Activated naive CD8-positive, alpha-beta T cell treated with anti-CD3 and anti-CD28 coated beads, Interleukin-2, amount 50 U/mL, for 24 hours (primary cell): ENCODE measurements at places on chromosomes 4 and X.

GRCh38 chr4:71389149-71389827 lies 50.5 kb downstream of the SLC4A4 start:
- DNase-seq, result no peak

- no peak for DNase-seq
Observed at GRCh38 chr4:151105454-151106032, 6.1 kb downstream of the RPS3A start.

DNA sequence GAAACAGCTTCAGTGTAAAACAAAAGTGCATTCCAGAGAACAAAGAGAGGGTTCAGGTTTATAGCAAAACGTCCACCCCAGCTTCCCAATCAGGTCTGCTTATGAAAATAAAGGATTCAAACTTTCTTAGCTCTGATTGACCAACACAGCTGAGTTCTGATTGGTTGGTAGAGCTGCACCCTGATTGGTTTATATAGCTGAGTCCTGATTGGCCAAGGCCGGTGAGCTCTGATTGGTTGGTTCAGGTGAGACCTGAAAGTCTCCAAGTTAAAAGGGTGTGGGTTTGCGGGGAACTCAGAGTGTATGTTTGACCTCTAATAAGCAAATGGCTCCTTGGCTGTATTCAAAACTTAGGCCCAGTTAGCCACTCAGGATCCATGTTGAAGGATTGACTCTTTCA lies 20.9 kb downstream of the CLRN2 start:
- DNase-seq, result no peak

DNA sequence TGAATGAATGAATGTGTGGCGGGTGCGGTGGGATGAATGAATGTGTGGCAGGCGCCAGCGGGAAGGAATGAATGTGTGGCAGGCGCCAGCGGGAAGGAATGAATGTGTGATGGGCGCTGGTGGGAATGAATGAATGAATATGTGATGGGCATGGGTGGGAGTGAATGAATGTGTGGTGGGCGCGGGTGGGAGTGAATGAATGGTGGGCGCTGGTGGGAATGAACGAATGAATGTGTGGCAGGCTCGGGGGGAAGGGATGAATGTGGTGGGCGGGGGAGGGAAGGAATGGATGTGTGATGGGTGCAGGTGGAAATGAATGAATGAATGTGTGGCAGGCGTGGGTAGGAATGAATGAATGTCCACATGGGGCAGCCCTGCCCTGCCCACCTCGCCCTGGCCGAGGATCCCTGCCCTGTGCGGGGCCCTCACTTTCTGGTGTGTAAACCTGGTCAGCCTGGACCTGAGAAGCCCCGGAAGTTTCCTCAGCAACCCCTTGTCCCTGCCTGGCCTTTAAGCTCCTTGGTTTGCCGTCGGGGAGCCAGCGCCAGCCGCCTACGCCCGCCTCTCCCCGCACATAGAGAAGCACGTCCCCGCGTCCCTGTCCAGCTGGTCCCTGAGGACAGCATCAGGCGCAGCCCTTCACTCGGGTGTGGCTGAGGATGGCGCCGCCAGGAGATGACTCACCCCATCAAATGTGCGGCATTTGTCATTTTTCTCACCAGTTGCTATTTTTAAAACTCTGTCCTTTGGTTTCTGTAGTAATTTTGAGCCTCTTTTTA lies 112.8 kb upstream of the LRPAP1 start:
- no peak for DNase-seq

- DNase-seq, result no peak
Observed at GRCh38 chr4:7444731-7445130, 10.0 kb upstream of the PSAPL1 start.

DNA sequence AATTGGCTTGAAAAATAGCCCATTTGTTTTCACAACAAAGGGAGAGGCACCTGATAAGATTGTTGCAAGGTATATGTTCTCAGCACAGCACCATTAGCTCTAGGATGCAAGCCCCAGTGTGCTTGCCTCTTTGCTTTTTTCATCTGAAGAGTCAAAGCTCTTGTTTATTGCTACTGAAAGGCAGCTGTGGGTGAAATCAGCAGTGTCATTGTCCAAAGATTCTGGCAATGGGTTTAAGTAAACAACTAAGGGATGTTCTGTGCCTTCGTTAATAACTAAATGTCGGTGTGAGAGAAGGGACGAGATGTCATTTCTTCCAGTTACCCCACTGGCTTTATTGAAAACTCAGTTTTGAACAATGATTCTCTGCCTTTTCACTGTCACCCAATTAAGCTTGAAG lies 567.7 kb downstream of the KCNIP4 start:
- no peak for DNase-seq

GRCh38 chr4:2426711-2427275 lies 8.0 kb downstream of the CFAP99 start:
- DNase-seq, result no peak

- DNase-seq, result no peak
Observed at GRCh38 chr4:109946120-109946519, 33.4 kb downstream of the EGF start.

DNA sequence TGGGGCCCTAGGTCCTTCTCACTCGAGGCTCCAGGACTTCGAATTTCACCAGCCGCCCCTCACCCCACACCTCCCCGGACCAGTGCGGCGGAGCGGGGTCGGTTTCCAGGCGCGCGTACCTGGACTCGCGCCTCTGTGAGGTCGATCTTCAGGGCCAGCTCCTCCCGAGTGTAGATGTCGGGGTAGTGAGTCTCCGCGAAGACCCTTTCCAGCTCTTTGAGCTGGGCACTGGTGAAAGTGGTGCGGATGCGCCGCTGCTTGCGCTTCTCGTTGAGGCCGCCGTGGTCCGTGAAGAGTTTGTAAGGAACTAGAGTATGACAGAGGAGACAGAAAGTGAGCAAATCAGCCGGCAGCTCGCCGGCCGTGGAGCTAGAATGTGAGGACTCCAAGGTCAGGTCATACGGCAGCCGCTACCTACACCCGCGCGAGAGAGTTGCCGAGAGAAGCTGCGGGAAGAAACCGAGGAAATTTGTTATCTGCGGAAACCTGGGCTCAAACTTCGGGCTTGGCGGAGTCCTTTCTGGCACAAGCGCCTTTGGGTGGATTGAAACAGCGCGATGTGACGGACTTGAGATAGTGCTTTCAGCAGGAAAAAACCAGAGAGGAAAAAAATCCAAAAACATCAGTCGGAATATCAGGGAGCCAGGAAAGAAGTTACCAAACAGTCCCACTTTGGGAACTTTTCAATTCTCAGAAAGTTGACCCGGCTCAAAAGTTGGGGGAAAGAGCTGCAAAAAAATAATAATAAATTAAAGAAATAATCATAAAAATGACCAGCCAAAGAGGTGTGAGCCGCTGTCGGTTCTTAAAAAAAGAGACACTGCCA lies 1.1 kb downstream of the PHOX2B start:
- no peak for DNase-seq

- no peak for DNase-seq
Observed at GRCh38 chr4:18914182-18914581, 892.6 kb upstream of the LCORL start.

DNA sequence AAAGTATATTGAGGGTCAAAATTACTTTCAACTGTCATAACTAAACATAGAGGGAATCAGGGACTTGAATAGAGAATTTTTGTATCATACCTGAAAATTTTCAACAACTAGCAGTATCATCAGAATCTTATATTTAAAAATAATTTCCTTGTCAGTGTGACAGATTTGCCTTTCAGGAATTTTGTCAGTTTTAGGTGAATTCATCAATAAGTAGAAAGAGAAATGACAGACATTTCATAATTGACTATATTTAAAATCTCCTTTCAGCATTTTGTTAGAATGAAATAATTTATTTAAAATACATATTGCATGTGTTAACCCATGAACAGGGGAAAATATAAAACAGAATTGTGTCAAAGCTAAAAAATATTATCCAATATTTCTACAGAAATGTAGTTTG lies 8.6 kb upstream of the PDCL2 start:
- no peak for DNase-seq

- peak; percentile 8 for DNase-seq
Observed at GRCh38 chrX:38220024-38220414, 652 bp downstream of the SRPX start.

DNA sequence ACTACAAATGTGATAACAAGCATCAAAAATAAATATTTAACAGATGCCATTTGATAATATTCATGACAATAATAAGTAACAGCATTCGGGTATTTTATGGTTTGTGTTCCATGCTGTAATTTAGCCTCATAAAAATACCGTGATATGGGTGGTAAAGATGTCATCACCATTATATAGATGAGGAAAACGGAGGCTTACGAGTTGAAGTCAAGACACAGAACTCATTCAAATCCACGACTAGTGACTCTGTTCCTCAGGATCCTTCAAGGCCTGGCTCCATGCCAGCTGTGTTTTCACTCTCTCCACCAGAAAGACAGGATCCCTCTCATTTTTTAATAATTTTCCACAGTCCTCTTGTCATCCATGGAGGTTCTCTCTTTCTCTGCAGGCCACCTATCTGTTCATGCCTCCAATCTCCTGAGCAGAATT lies 94.5 kb downstream of the APBB2 start:
- DNase-seq, result no peak

- DNase-seq, result no peak
Observed at GRCh38 chr4:56026596-56026995, 77.9 kb downstream of the CEP135 start.

DNA sequence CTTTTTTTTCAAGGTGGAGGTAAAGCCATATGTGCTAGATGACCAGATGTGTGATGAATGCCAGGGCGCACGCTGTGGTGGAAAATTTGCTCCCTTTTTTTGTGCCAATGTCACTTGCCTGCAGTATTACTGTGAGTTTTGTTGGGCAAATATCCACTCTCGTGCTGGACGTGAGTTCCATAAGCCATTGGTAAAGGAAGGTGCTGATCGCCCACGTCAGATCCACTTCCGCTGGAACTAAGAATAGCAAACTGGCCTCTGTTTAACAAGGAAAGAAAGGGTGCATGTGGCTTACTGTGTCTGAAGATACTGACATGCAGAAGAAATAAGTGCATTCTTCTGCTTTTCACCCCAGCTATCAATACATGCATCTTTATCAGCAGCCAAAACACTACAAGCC lies 63.9 kb downstream of the CPEB2 start:
- DNase-seq, result no peak

GRCh38 chrX:130952266-130953043 lies 49.4 kb upstream of the ENOX2 start:
- no peak for DNase-seq
